Pancreas (tissue), 10 donors: ENCODE measurements at places on chromosomes 3 and 15. TPM values are rescaled to one million over a fixed set of nuclear protein-coding genes. Genes with fewer than 3 reads are reported as not detected.

GRCh38 chr3:30544812-30545211 lies 61.6 kb upstream of the TGFBR2 start:
- no peak for DNase-seq
- H3K4me3 ChIP-seq = no peak overlapping the region
- H3K4me1 ChIP-seq = peaks cover 1% of the 10 kb centered on the region
- no peaks in the 10 kb centered on the region for H3K36me3 ChIP-seq
- no peaks in the 10 kb centered on the region for H3K27me3 ChIP-seq
- no peak overlapping the region for H3K27ac ChIP-seq

- H3K36me3 ChIP-seq = no peaks in the 10 kb centered on the region
- no peak for DNase-seq
- H3K27me3 ChIP-seq = no peaks in the 10 kb centered on the region
- H3K4me3 ChIP-seq = no peak overlapping the region
Measured at GRCh38 chr3:126621171-126621570, 33.8 kb downstream of the TXNRD3 start.

GRCh38 chr3:80993241-80993945 lies 768.1 kb downstream of the GBE1 start:
- no peak for DNase-seq
- H3K4me1 ChIP-seq = no peaks in the 10 kb centered on the region
- H3K27ac ChIP-seq = no peak overlapping the region
- H3K27me3 ChIP-seq = no peaks in the 10 kb centered on the region
- H3K4me3 ChIP-seq = no peak overlapping the region
- H3K36me3 ChIP-seq = no peaks in the 10 kb centered on the region

GRCh38 chr3:96264701-96265100 lies 549.7 kb upstream of the EPHA6 start:
- no peaks in the 10 kb centered on the region for H3K4me1 ChIP-seq
- no peaks in the 10 kb centered on the region for H3K36me3 ChIP-seq
- H3K4me3 ChIP-seq = no peak overlapping the region

- no peak for DNase-seq
- H3K27me3 ChIP-seq = no peaks in the 10 kb centered on the region
- H3K36me3 ChIP-seq = no peaks in the 10 kb centered on the region
- H3K4me1 ChIP-seq = no peaks in the 10 kb centered on the region
- H3K27ac ChIP-seq = no peak overlapping the region
- no peak overlapping the region for H3K4me3 ChIP-seq
Measured at GRCh38 chr15:78739206-78739605, 72.1 kb downstream of the ADAMTS7 start.

DNA sequence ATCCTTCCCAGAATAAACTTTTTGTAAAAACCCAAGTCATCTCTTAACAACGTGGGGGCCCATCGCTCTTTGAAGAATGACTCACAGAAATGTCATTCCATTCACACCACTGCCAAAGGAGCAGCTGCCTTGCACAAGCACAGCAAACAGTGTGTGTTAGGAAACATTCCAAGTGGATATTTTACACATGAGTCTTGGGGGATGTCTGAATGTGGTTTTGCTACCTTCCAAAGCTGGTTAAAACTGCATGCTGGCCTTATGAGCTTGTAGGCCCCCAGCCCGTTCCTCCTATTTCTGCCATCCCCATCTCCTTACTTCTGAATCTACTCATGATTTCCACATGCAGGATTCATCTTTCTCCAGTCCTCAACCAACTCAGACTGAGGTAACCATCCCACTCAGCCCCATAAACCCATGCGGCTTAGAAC lies 130.8 kb downstream of the CPNE4 start:
- no peak overlapping the region for H3K4me3 ChIP-seq
- no peak for DNase-seq
- H3K27ac ChIP-seq = no peak overlapping the region
- no peaks in the 10 kb centered on the region for H3K4me1 ChIP-seq

DNA sequence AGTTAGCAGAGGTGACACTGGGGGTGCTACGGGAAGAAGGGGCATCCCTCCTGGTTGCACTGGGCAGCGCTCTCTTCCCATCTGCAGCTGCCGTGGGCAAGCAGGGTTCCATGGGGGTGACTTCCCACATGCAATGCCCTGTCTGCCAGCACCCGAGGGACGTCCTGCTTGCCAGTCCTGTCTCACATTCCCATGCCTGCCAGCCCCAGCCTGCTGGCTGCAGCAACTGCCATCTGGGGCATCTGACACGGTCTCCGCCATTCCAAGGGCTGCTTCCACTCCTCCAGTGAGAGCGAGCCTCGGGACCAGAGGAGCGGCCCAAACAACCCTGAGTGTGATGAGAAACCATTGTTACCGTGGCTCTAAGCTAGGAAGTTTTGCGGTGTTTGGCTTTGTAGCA lies 45.4 kb upstream of the RPL32 start:
- no peak overlapping the region for H3K27ac ChIP-seq
- peak; percentile 37 for DNase-seq
- H3K36me3 ChIP-seq = no peaks in the 10 kb centered on the region
- peaks cover 5% of the 10 kb centered on the region for H3K27me3 ChIP-seq
- no peak overlapping the region for H3K4me3 ChIP-seq
- H3K4me1 ChIP-seq = no peaks in the 10 kb centered on the region

DNA sequence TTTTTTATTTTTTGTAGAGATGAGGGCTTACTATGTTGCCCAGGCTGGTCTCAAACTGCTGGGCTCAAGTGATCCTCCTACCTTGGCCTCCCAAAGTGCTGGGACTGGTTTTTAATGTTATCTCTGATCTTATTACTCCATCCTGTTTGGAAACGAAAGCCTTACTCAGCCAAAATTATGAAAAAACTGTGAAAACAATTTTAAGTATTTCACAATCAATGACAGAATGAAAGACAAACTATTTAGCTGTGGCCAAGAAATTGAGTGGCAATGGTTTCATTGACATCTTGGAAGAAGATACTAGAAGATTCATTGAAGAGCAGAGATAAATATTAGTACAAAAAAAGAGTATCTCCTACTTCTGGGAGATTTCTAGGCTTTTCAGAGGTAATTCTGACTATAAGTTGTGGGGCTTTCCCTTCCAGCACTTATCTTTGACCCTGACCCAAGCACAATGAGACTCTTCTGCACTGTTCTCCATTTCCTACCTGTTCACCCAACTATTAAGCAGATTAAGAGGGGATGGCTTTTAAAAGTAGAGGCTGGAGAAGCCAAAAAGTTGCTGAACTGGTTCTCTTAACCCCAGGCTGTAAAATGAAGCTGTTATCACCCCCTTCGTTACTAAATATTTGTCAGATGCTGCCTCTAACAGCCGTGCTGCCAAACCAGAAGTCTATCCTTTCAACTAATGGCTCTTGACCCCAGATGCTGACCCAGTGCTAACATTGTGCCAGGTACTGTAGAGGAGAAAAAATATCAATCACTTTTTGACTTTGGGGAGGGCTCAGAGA lies 14.2 kb upstream of the SLC25A36 start:
- DNase-seq = no peak
- no peaks in the 10 kb centered on the region for H3K27me3 ChIP-seq
- H3K4me3 ChIP-seq = no peak overlapping the region
- H3K36me3 ChIP-seq = no peaks in the 10 kb centered on the region
- H3K4me1 ChIP-seq = peaks cover 11% of the 10 kb centered on the region
- H3K27ac ChIP-seq = no peak overlapping the region

GRCh38 chr3:152849996-152850578 lies 15.2 kb downstream of the P2RY1 start:
- H3K4me3 ChIP-seq = no peak overlapping the region
- no peaks in the 10 kb centered on the region for H3K36me3 ChIP-seq
- H3K4me1 ChIP-seq = no peaks in the 10 kb centered on the region
- DNase-seq = no peak
- no peak overlapping the region for H3K27ac ChIP-seq

GRCh38 chr15:71496336-71496955 lies 313.9 kb upstream of the NR2E3 start:
- no peak overlapping the region for H3K4me3 ChIP-seq
- no peaks in the 10 kb centered on the region for H3K27me3 ChIP-seq

GRCh38 chr3:132535575-132536441 lies 61.3 kb upstream of the ACKR4 start:
- no peaks in the 10 kb centered on the region for H3K36me3 ChIP-seq
- H3K4me3 ChIP-seq = no peak overlapping the region
- no peak for DNase-seq
- H3K27me3 ChIP-seq = no peaks in the 10 kb centered on the region
- H3K27ac ChIP-seq = no peak overlapping the region

GRCh38 chr3:63168179-63168578 lies 109.9 kb upstream of the SYNPR start:
- no peak for DNase-seq
- no peaks in the 10 kb centered on the region for H3K27me3 ChIP-seq
- H3K4me3 ChIP-seq = no peak overlapping the region
- no peaks in the 10 kb centered on the region for H3K4me1 ChIP-seq
- H3K36me3 ChIP-seq = no peaks in the 10 kb centered on the region

DNA sequence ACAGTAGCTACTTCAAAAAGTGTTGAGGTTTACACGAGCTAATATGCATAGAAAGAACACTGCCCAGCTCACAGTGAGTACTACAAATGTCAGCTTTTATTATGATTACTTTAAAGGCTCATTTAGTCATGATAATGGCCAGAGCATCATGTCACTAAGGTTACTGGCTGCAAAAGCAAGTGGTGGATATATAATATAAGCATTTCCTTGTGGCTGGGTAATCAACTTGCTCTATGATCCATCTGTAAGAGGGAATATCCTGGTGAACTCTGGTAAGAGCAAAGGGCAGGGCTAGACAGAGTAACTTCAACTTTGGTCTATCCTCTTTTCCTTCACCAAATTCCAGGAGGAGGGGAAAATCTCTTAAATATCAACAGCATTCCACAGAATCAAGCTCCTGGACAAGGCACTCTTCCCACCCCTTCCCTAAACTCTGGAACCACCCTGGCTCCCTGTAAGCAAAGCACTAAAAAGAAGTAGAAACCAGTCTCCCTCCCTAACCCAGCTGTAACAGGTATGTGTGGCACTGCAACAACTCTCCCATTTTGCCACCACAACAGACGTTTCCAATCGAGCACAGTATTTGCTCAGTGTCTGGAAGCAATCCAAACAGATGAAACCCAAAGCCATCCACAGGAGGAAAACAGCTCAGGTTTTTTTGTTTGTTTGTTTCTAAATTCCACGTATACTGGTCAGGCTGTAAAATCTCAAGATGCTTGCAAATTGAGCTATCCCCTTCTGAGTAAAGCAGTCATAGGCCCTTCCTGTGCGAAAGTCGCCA lies 13.4 kb downstream of the B4GALT4 start:
- H3K27me3 ChIP-seq = no peaks in the 10 kb centered on the region
- DNase-seq = no peak
- no peak overlapping the region for H3K4me3 ChIP-seq
- peaks cover 3% of the 10 kb centered on the region for H3K36me3 ChIP-seq

DNA sequence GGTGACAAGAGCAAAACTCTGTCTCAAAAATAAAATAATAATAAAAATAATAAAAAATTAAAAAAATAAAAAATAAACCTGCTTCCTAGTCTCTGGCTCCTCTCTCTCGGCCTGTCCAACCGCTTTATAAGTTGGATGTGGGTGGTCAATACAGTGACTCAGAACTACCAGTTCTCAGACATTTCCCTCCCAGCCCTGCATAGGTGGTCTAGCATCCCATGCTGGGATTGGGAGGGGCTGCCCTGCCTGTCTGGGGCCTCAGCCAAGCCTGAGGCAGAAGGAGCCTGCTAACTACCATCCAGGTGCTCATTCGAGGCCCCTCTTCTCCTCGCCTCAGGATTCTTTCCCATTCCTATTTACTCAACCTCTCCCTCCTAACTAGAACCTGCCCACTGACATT lies 33.3 kb upstream of the BLM start:
- H3K27me3 ChIP-seq = no peaks in the 10 kb centered on the region
- DNase-seq = no peak
- no peaks in the 10 kb centered on the region for H3K36me3 ChIP-seq
- H3K27ac ChIP-seq = no peak overlapping the region
- no peak overlapping the region for H3K4me3 ChIP-seq

- DNase-seq = no peak
- no peak overlapping the region for H3K4me3 ChIP-seq
- H3K4me1 ChIP-seq = no peaks in the 10 kb centered on the region
- peaks cover 13% of the 10 kb centered on the region for H3K36me3 ChIP-seq
- no peak overlapping the region for H3K27ac ChIP-seq
- H3K27me3 ChIP-seq = no peaks in the 10 kb centered on the region
Measured at GRCh38 chr15:58924327-58924726, 9.2 kb downstream of the SLTM start.

GRCh38 chr3:15610082-15610759 lies 8.7 kb downstream of the BTD start:
- no peaks in the 10 kb centered on the region for H3K36me3 ChIP-seq
- peak; percentile 44 for DNase-seq
- peaks cover 73% of the 10 kb centered on the region for H3K4me1 ChIP-seq
- H3K27ac ChIP-seq = no peak overlapping the region

DNA sequence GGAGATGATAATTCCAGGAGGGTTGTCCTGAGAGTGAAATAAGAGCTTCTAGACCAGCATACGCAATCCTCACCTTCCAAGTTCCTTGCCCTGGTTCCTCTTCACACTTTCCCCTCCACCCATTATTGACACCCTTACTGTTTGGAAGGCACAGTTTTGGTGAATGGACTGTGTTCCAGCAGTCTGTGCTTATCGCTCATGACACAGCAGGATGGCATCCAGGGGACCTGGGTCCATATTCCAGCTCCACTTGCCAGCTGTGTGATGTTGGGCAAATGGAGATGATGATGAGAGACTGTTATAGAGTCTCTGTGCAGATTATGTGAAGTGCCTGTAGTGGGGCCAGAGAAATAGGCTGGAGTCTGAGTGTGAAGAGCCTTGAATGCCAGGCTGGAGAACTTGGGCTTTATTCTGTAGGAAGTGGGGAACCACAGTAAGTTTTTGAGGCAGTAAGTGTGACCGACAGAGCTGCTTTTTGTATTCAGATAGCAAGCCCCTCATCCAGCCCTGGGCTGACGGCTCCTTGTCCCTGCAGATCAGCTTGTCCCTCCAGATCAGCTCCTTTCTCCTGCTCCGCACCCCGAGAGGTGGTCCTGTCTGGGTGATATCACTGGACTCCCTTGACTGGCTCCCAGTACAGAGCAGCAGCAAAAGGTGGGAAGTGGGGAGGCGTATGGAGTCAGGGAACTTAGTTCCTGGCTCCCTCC lies 8.1 kb downstream of the KBTBD13 start:
- no peaks in the 10 kb centered on the region for H3K4me1 ChIP-seq
- no peak for DNase-seq
- no peaks in the 10 kb centered on the region for H3K36me3 ChIP-seq
- no peak overlapping the region for H3K4me3 ChIP-seq
- no peaks in the 10 kb centered on the region for H3K27me3 ChIP-seq

ATP13A5 gene
- total RNA-seq = 0.14 TPM

CHCHD6 gene
- total RNA-seq = 6.4 TPM

CX3CR1 gene
- total RNA-seq = 13.0 TPM

FGF12 gene
- 5.1 TPM for total RNA-seq

ASB7 gene
- total RNA-seq = 4.2 TPM

ATP10A gene
- total RNA-seq = 0.43 TPM

PLSCR5 gene
- total RNA-seq = not detected

EPHB1 gene
- total RNA-seq = 0.26 TPM

CCDC50 gene
- total RNA-seq = 31.4 TPM

PLSCR4 gene
- total RNA-seq = 12.2 TPM

POLQ gene
- 0.20 TPM for total RNA-seq

SLC6A20 gene
- 3.6 TPM for total RNA-seq
